NCI-H1048 (cell line): ENCODE measurements at places on chromosomes 16 and 17.

DNA sequence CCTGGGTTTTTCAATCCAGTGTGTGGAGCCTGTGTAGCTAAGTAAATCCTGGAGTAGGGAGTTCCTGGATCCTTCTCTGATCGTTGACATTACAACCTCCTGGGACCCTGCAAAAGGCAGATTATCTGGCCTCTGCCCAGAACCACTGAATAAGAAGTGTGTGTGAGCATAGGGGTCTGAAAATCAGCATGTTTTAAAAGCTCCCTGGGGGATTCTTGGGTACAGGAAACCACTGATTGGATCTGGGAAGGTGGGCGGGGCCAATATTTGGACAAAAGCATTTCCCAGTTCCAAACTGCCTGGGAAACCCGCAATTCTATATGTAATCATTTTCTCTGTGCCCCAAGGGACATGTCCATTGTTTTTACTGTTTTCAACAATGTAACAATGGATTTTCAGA lies 27.2 kb upstream of the BEAN1 start:
- no peak for DNase-seq

DNA sequence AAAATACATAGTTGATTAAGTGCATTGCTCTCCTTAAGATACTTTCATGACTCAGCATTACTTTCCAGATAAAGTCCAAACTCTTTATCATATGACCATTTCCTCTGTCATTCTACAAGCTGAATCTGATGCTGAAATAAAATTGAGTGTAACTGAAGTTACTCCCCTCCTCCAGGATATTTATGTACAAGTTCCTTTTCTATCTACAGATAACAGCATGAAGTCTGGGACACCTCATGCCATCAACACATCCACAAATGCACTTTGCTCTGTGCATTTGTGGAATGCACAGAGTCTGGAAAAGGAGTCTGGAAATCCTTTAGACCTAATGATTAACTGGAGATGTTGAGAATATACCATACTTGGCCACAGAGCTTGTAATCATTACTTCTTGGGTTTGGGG lies 60.5 kb downstream of the ACSM2B start:
- no peak for DNase-seq

GRCh38 chr17:18213666-18214270 lies 11.7 kb upstream of the LLGL1 start:
- DNase-seq: no peak

GRCh38 chr17:74340470-74341023 lies 14.5 kb downstream of the KIF19 start:
- DNase-seq: no peak

- DNase-seq: no peak
These were observed 397 bp downstream of the RIPOR1 start for GRCh38 chr16:67528870-67529581.

- DNase-seq: no peak
These were observed 117.7 kb downstream of the HS3ST3A1 start for GRCh38 chr17:13484020-13484419.

DNA sequence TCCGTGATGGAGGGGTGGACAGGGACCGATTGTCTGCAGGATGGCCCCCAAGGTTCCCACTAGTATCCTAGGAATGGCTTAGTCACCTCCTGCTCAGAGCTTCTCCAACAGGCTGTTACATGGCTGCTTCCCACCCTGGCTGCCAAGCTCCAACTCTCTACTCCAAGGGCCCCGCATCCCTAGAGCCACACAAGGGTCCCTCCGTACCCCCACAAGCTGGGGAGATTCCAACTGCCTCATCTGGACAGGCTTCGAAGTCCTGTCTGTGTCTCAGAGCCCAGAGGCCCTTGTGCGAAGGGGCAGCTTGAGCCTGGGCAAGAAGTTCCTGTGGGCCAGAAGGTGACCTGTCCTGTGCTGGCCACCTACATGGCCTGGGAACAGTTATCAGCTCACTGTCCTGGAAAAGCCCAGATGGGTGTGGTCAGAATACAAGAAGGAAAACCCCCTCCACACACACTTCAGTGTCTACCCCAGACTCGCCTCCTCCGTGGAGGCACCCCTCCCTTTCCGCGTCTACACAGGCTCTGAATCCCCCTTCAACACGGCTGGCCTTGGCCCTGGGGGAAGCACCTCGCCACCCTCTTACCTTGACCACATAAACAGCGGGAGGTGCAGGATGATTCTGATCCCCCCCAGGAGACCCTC lies 586 bp downstream of the MEAK7 start:
- DNase-seq: no peak

DNA sequence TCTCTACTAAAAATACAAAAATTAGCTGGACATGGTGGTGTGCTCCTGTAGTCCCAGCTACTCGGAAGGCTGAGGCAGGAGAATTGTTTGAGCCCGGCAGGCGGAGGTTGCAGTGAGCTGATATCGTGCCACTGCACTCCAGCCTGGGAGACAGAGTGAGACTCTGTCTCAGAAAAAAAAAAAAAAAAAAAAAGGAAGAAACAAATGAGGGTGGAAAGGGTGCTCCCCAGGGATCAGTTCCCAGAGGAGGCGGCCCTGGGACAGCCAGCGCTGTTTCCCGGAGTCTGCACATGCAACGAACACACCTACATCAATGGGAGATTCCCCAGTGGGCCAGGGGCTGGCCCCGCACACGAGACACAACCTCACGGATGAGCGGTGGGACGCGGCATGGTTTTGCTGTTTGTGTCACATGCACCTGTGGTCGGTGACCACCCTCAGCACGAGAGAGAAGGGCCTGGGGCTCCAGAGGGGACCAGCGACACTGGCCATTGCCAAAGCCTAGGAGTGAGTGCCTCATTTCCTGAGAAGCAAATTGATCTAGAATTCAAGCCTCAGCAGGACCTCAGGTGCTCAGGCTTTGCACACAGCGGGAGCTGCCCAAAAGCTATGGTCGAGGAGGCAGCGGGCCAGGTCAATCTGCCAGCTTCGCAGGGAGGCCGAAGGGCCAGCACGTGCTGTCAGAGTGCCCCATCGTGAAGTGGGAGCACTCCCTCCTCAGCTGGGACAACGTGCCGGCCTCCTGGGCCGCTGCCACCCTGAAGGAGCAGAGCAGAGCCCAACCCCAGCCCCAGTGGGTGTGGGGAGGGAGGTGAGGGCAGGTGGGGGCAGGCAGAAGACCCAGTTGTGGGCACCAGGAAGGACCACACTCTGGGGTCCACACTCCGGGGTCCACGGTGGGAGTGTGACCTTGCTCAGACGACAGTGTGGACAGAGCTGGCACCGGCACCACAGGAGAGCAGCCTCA lies 13.8 kb upstream of the WDR45B start:
- DNase-seq: no peak
